ENCODE measurements at places on chromosomes 7 and 10.

- DNase-seq: no peak
Observed at GRCh38 chr10:106076496-106076895, 1088.0 kb downstream of the SORCS1 start.

- DNase-seq: no peak
Observed at GRCh38 chr10:23974746-23975272, 234.1 kb upstream of the KIAA1217 start.

GRCh38 chr10:102121739-102122372, 1.7 kb upstream of the LDB1 start:
- DNase-seq: no peak

GRCh38 chr10:112126901-112127300, 56.7 kb downstream of the GPAM start:
- no peak for DNase-seq

GRCh38 chr7:143408686-143409561, at the start of gene EPHA1:
Gene EPHA1, minus strand, starts transcription at chr7:143408856. Its CDS starts 51 bp downstream, at chr7:143408805.
- DNase-seq: no peak

GRCh38 chr7:20574784-20575720, 40.4 kb upstream of the ABCB5 start:
- no peak for DNase-seq

GRCh38 chr10:131092386-131092785, 219.1 kb downstream of the TCERG1L start:
- no peak for DNase-seq

GRCh38 chr10:118470470-118470869, 125.0 kb downstream of the PRLHR start:
- DNase-seq: no peak

GRCh38 chr7:155066417-155066950, 3.6 kb upstream of the HTR5A start:
- DNase-seq: no peak

- DNase-seq: no peak
Observed at GRCh38 chr7:27108390-27109127, 6.1 kb upstream of the HOXA2 start.

GRCh38 chr10:47087667-47088066, 176.4 kb downstream of the PTPN20 start:
- no peak for DNase-seq

- no peak for DNase-seq
Observed at GRCh38 chr7:46152696-46153095, 231.6 kb upstream of the IGFBP3 start.

GRCh38 chr10:22476601-22477321, 131.5 kb downstream of the SPAG6 start:
- DNase-seq: no peak

DNA sequence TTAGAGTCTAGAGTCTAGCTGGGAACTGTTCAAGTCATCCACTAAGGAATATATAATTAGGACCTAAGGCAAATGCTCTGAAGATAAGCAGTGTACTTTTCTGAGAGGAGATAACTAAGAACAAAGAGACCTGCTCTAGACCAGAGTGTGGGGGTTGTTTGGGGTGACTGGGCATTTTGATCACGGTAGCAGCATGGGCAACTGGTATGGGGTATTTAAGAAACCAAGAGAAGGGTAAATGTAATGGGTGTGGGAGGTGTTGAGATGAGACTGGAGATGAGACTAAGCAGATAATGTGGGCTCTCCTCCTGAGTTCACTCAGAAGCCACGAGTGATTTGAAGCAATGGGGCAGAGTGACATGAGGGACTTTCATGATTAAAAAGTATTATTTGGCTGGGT, 1082.9 kb downstream of the GATA3 start:
- DNase-seq: no peak

GRCh38 chr7:10821156-10821555, 152.5 kb upstream of the PHF14 start:
- DNase-seq: no peak

- DNase-seq: no peak
Observed at GRCh38 chr7:136911344-136911743, 42.9 kb downstream of the CHRM2 start.

DNA sequence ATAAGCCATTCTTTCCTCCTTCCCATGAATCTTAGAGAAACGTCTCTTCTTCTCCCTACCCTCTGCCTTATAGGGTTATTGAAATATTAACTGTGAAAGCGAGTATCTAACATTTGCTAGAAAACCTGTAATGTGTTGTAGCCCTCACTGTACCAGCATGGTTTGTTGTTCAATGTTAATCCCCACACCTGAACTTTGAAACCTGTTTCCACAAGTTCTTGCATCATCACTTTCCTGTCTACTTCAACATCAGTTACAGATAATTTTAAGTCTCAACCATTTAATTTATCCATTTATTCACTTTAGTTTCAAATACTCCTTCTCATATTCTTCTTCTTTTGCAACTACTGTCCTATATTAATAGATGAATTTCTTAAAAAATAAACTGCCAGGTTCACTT, 148.2 kb downstream of the ETV1 start:
- no peak for DNase-seq

DNA sequence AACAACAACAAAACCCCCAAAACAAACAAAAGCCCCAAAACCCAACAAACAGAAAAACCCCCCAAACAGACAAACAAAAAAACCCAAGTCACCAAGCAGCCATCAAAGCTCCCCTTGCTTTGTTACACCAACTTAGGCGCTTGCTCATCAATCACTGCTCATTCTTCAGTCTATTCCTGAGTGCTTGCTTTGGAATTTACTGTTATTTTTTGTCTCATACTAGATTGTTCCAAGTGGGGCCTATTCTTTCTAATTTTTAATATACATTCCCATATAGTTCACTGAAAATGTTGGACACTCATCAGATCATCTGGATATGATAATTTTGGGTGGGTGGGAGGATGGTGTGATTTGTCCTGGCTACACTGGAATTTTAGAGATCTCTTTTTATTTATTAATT, 126.0 kb upstream of the JCAD start:
- no peak for DNase-seq

DNA sequence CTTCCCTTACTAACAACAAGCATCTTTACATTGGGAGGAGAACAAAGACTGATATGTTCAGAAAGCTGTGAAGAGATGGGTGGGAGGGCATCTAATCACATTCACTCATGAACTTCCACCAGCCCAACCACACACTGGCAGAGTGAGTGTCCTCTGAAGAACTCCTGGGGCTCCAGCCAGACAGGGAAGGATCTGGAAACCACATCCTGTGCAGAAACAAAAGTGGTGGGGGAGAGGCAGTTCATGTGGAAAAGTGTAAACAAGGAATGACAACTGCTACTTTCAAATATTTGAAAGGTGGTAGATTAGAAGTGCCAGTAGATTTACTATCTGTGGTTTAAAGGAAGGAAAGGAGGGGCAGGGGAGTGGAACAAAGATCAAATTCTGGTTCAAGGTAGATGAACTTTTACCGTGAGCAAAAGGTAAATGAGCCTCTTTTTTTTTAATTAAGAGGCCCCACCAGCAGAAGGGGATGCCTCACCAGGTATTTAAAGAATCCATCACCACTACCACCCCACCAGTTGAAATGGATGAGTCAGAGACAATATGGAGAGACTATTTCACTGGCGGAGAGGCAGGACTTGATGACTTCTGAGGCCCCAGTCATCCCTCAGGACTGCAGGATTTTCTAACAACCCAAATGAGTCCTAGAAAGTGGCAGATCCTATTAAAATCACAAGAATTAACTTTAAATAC, 34.5 kb downstream of the GOT1 start:
- DNase-seq: no peak

DNA sequence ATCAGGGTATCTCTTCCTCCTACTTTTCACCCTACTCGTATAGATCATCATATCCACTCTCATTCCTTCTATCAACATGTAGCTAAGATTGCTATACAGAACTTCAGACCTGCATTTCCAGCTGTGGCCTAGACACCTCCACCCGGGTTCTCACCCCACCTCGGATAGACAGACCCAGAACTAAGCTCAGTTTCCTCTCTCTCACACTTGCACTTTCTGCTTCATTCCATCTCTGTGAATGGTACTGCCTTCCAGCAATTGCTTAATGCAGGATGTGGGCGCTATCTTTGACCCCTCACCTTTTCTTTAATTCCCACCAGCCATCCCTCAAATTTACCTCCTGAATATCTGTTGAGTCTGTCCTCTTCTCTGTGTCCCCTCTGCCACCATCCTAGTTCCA, 35.7 kb downstream of the AGK start:
- DNase-seq: no peak

- no peak for DNase-seq
Observed at GRCh38 chr10:88794731-88795130, 7.8 kb upstream of the LIPM start.

- no peak for DNase-seq
Observed at GRCh38 chr7:101140746-101141382, 13.4 kb upstream of the AP1S1 start.

DNA sequence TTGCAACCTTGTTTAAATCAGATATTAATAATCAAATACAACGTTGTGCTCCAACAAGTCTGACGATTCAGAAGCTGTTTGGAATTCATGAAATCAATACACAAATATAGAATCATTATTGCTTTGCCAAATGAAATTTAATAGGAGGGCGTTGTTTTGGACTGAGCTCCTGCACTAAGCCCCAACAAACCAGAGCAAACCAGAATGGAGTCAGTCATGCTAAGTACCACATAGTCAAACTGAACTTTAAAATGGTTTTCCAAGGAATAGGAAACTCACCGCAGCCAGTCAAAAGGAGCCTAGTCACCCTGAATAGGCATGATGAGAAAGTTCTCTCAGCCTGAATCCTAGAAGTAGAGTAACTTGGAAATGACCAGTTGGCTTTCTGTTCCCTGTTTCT, 53.7 kb downstream of the HACD1 start:
- DNase-seq: no peak

GRCh38 chr10:28619455-28619854, 57.9 kb upstream of the BAMBI start:
- DNase-seq: no peak

- peak; percentile 11 for DNase-seq
Observed at GRCh38 chr10:118045837-118046394, 825 bp downstream of the RAB11FIP2 start.

- no peak for DNase-seq
Observed at GRCh38 chr7:114759347-114760062, 162.4 kb upstream of the MDFIC start.

GRCh38 chr10:21284301-21284700, 241.2 kb downstream of the SKIDA1 start:
- DNase-seq: no peak

- no peak for DNase-seq
Observed at GRCh38 chr7:90594751-90595317, 1.3 kb upstream of the CDK14 start.

- no peak for DNase-seq
Observed at GRCh38 chr10:31000867-31001266, 30.8 kb downstream of the ZNF438 start.

GRCh38 chr7:27693794-27694193, 31.1 kb upstream of the HIBADH start:
- DNase-seq: no peak

DNA sequence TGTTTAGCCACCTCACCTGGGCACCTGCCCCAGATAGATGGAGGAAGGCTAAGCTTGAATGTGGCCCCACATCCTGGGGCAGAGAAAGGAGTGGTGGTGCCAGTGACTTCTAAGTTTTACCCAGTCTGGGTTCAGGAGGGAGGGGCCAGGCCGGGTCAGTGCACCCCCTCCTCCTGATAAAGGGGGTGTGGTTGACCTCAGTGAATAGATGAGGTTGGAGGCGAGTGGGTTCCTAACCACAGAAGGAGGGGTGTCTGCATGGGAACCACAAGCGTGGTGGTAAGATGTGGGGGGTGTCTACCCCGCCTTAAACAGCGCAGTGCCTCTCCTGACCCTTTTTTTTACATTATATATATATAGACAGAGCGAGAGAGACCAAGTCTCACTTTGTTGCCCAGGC, 105.3 kb upstream of the KCTD7 start:
- DNase-seq: no peak

- DNase-seq: no peak
Observed at GRCh38 chr7:72403458-72404076, 8.6 kb downstream of the CALN1 start.

DNA sequence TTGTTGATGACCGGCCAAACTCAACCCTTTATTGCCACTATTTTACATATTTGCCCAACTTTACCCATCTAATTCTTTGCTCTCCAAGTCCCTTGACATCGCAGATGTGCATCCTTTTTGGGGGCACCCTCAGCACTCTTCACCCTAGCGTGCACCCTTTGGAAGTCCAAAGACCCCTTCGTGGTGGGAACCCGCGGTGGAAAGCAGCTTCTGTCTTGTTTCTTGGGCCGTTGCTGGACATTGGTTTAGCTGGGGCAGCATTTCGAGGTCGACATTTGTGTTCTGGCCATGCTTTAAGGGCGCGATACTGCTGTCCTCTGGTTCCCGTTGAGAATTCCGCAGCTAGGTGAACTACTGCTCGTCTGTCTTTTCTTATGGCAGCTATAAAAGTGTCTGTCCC, 326 bp upstream of the PAPOLB start:
- no peak for DNase-seq

DNA sequence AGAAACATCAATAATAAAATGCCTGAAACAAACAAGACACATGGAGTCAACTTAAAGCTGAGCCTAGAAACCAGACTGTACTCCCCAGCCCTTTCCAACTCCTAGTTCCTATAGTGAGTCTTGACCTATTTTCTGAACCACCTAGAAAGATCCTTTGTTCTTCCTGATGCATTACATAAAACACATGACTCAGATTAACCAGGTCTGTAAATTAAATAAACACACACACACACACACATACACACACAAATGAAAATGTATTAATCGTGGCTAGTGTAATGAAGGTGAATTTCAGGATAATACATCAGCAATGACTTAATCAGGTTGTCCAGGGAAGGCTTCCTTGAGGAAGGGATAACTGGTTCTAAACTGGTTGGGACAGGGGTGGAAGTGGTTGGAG, 104.7 kb downstream of the ST8SIA6 start:
- no peak for DNase-seq

All from NCI-H1417 treated with DMSO at 0.1 percent for 48 hours (cell line).